ENCODE measurements at places on chromosomes 5 and 9.
A peak's percentile ranks its signal among the peaks of the same experiment; 100 is the strongest.

DNA sequence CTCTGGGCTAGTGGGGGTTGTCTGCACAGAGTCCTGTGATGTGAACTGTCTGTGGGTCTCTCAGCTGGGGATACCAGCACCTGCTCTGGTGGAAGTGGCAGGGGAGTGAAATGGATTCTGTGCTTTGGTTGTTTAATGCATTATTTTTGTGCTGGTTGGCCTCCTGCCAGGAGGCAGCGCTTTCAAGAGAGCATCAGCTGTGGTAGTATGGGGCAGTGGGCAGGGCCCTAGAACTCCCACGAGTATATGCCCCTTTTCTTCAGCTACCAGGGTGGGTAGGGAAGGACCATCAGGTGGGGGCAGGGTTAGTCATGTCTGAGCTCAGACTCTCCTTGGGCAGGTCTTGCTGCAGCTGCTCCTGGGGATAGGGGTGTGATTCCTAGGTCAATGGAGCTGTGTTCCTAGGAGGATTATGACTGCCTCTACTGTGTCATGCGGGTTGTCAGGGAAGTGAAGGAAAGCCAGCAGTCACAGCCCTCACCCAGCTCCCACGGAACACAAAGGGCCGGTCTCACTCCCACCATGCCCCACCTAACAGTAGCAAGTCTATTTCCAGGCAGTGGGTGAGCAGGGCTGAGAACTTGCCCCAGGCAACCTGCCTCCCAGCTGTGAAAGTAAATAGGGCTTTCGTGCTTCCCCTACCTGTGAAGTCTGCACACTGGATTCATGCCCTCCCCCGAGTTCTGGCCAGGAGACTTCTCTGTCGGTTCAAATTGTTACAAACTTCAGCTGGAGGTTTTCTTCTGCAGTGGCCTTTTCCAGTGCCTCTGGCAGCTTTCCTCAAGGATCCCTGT is 25.7 kb upstream of the FAM81B start:
- DNase-seq, result no peak

- no peak for DNase-seq
These were observed 11.9 kb downstream of the DELE1 start for GRCh38 chr5:141935538-141935937.

DNA sequence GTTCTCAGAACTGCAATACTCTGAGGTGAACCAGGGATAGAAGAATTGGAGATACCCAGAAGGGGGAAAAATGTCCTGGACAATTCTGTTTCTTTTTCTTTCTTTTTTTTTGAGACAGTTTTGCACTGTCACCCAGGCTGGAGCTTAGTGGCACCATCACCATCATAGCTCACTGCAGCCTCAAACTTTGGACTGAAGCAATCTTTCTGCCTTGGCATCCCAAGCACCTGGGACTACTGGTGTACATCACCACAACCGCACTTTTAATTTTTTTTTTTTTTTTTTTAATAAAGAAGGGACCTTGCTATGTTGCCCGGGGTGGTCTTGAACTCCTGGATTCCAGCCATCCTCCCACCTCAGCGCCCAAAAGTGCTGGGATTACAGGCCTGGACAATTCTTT is 1.9 kb downstream of the EMB start:
- no peak for DNase-seq

DNA sequence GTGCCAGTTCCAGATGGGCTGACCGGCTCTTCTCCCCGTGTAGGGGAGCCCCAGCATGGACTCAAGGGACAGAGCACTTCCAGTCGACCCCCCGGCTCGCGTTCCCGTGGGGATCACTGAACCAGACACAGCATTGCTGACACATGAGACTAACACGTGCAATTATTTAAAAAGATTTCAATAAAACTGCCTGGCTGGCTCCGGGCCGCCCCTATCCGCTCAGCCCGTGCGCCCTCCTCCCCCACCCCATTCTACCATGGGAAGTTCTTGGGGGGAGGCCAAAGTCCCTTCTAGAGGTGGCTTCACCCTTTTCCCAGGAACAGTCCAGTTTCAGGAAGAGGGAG is 4.7 kb downstream of the TESK1 start:
- no peak for DNase-seq

DNA sequence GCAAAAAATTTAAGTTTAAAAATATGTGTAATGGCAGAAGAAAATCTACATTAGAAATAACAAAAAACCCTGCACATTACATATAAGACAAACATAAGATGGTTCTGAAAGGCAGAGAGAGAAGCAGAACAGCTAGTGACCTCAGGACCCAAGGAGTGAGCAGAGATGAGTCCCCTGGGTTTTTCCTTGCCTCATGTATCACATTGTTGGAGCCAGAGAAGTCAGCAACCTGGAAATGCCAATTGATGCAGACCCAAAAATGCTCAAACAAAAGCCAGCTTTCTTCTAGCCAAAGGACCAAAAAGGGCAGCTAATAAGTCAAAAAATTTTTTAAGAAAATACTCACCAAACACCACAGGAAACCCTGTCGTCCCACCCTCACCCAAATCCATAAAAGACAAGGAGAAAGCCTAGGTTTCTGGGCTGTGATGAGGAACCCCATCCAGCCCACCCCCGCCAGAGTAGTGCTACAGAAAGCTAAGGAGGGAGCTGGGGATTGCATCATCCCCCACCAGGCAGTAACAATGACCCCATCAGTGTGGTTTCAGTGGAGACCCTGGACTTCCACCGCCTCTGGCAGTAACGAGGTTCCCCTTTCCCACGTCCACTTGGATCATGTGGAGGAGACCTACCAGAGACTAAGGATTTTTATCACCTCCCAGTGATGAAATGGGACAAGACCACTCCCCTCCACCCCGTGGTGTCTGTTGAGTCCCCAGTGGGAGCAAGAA is 17.6 kb downstream of the DENND1A start:
- no peak for DNase-seq

DNA sequence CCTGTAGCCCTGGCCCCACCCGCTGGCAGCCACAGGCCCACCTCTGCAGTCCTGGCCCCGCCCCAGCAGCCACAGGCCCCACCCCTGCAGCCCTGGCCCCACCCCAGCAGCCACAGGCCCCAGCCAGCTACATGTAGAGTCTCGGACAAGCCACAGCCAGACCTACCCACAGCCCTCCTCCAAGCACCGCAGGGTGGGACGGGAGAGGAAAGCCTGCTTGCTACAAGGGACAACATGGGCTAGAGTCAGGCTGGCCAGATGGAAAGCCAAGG is 49.5 kb upstream of the SARDH start:
- no peak for DNase-seq

GRCh38 chr5:115888027-115888426 is 46.3 kb downstream of the AP3S1 start:
- DNase-seq, result no peak

DNA sequence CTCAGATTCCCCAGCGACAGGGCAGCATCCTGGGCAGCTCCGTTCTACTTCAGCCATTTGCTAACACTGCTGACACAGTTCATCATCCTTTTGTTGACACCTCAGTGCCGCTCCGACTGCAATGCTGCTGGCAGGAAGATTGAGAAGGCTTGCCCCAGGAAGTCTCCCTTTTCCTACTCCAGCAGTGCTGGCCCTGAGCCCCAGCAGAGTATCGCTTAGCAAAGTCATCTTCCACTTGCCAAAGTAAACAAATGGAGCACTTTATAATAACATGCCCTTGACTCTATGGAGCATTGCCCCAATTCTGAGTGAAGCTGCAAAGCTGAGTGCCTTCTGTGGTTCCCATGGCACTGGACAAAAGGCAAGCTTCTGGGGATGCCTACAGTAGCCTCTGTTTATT is 32.2 kb downstream of the PRLR start:
- peak; percentile 82 for DNase-seq

DNA sequence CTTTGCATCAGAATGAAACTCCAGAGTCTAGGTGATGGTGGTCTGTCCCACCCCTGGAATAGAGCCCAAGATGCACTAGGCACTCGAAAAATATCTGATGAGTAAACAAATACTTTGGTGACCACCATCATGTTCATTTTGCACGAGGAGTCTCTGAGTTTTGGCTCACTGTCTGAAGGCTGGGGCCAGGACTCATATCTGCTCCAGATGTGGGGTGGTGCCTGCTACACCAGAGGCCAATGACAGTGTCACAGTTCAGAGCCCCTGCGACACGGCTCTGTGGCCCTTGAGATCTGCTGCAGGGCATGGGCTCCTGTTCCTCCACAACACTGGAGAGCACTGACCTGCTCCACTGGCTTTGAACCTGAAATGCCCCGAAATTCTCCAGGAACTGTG is 164.6 kb downstream of the ROR2 start:
- DNase-seq, result no peak

DNA sequence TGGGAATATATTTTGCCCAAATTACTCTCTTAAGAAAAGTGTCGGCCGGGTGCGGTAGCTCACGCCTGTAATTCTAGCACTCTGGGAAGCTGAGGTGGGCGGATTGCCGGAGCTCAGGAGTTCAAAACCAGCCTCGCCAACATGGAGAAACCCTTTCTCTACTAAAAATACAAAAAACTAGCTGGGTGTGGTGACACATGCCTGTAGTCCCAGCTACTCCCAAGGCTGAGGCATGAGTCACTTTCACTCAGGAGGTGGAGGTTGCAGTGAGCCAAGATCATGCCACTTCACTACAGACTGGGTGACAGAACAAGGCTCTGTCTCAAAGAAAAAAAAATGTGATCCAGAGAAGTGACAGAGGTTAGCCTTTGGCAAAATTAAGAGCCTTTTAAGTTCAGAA is 26.4 kb upstream of the TMEM171 start:
- no peak for DNase-seq

GRCh38 chr5:180034564-180034963 is 37.0 kb downstream of the RNF130 start:
- no peak for DNase-seq

- DNase-seq, result no peak
These were observed 66.9 kb downstream of the ZCCHC7 start for GRCh38 chr9:37187292-37187691.

- no peak for DNase-seq
These were observed 443.8 kb downstream of the BNC2 start for GRCh38 chr9:16426716-16427115.

- no peak for DNase-seq
These were observed 103.1 kb downstream of the MTREX start for GRCh38 chr5:55410845-55411244.

DNA sequence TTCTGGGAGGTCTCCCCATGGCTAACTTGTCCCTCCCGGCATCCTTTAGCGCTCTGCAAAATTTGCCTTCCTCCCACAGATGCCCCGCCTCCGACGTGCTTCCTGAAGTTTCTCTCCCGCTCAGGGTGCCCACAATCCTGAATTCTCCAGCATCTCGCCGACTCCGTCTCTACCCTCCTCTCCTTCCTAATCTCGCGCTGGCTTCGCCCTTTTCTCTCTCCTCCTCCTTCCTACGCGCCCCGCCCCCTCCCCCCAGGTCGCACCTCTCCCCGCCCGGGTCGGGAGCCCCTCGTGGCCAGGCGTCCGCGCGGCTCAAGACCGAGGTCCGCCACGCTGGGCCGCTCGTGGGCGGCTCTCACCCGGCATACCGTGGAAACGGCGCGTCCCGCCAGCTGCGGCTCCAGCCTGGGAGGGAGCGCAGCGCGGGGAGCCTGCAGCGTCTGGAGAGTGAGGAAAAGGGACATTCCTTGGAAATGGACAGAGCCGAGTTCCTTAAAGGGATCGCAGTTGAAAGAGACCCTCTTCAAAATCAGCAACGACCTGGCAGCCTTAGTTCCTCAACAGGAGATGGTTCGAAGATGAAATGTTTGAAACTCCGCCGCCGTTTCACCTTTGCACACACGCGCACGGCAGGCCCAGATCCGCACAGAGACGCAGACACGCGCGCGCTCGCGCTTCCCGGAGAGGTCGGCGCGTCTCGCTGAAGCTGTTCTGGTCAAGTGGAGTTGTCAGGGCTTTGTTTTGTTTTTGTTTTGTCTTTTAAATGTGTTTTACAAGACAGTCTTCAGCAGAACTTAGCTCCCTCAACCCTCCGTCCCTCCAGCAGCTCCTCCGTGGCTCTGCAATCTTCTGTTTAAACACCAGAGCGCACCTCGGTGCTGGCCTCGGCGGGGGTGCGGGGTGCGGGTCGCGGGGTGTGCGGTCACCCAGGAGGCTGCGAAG is 5.0 kb upstream of the IRX2 start:
- peak; percentile 78 for DNase-seq

DNA sequence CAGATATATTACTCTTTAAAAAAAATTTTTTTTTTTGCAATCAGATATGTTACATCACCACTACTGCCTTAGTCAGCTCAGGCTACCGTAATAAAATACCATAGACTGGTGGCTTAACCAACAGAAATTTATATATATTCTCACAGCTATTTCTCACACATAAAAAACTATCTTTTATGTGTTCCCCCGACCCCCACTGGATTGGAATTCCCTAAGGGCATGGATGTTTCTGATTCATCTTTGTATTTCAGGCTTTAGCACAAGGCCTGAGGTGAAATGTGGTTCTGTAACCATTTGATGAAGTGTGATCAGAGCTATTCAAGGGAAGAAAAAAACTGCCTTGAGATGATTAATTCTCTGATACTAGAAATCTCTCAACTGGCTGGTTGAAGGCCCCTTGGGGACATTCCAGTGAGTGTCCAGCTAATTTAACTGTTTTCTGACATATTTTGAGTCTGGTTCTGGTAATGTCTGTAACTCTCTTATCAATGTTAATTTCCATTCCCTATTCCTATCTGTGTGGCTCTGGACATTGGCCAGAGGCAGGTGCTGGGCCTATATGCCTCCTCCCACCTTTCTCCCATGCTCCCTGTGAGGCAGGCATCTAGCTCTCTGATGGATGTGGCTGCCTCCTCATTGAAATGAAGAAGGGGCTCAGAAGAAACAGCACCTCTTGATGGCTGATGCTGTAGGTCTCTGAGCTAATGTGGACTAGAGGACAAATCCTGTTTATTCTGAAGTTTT is 2.5 kb downstream of the CD14 start:
- DNase-seq, result no peak

DNA sequence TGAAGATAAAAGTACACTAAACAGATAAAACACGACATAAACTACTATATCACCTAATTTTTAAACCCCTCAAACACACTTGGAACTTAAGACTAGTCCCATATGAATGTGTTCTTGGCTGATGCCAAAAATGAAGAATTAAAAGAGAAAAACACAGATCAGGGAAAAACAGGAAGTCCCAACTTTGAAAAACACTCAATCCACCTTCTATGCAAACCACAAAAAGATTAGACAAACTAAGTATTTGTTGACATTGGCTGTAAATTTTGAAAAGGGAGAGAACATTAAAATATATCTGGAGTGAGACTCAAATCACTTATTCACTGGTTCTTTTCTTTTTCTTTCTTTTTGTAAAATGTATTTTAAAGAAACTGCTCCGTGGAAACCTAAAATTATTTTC is 81.4 kb downstream of the ANKH start:
- no peak for DNase-seq

DNA sequence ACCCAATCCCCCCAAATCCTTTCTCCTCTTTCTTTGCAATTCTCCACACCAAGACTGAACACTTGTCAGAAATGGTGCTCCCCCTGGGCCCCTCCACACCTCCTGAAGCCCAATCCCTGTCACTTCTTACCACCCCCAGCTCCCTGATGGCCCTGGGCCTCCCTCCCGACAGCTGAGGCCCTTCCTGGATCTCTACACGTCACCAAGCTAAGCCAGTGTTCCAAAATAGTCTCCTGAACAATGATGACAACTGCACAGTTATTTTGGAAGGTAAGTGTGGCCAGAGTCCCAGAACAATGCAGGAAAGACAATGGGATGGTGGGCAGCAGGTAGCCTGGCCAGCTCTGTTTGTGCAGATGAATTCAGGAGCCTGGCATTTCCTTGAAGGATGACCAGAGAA is 63.7 kb upstream of the PRSS3 start:
- DNase-seq, result no peak

All from lower lobe of right lung (tissue), 2 donors.